Fibroblast of lung (primary cell): ENCODE measurements at places on chromosomes 3 and 15. TPM values are rescaled to one million over a fixed set of nuclear protein-coding genes. Genes with fewer than 3 reads are reported as not detected.

ZNF445 gene
- 7.7 and 9.1 TPM in 2 replicates for total RNA-seq

IGF2BP2 gene
- 26.2 and 46.1 TPM in 2 replicates for total RNA-seq

GOLGA6L7 gene
- total RNA-seq: not detected in 2 replicates

- DNase-seq: no peak
Measured at GRCh38 chr15:35777061-35777460, 231.1 kb upstream of the DPH6 start.

DNA sequence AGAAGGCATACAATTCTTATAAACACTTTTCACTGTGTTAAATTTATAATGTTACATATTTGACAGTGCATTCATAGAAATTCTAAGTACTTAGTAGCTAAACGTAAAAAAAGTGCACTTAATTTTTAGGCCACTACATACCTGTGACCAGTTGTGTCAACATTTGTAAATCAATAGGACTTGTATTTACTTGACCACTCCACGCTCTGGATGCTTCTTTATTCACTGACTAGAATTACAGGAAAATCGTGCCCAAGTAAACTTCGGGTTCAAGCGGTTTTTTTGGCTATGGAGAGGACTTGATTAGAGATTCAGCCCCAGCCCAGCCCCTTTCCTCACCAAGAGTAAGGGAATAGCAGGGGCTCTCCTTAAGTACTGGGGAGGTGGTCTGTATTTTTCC lies 21.8 kb downstream of the WDR53 start:
- DNase-seq: no peak

DNA sequence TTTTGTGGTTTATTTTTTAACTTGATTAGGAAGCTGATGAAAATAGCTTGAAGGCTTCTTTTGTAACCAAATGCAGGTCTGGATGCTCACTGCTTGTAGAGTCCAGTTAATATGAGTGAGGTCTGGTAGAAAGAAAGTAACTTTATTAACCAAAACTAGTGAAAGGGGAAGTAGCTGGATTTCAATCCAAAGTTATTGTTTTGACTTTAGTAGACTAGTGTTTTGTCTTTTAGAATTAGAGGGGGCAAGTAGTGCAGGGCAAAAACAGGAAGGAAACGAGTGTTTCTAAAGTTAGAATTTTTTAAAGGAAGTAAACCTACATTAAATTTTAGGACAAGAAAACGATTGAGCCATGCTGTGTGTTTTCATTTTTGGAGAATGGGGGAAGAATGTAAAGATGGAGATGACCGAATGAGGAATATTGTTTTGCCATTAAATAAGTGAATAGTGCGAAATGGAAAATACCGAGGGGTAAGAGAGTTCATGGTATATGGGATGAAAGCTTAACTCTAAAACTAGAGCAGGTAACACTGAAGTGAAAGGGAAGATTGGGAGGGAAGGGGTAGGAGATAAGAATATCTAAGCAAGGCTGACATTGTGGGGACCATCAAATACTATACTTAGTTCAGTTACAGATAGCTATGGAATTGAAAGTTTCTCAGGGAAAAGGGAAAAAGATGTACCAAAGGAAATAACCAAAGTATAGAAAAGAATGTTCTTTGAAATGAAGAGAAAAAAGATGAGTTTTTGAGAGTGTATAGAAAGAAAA lies 40.0 kb downstream of the USP3 start:
- DNase-seq: no peak

- no peak for DNase-seq
Measured at GRCh38 chr3:124201786-124202185, 209.9 kb upstream of the ROPN1 start.

DNA sequence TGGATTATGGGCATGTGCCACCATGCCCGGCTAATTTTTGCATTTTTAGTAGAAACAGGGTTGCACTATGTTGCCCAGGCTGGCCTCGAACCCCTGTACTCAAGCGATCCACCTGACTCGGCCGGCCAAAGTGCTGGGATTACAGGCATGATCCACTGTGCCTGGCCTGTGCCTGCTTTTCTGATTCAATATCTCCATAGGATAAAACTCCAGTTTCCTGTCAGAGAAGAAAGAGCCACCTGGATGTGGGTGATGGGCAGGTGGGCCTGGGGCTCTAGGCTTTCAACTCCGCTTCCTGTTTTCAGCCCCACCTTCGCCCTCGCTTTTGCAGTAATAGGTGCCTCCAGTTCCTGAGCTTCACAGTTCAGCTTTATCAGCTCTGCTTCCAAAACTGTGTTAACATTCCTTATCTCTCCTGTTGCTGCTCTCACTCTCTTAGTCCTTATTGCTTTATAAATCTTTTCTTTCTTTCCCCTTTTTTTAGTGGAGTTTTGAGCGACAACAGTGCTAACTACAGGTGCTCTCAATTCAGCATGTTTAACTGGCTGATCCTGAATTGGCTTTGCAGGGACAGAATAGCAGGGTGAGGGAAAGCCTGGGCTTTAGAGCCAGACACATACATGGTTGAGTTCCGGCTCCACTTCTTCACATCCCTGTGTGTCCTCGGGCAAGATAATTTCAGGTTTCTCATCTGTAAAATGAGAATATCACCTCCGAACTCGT lies 21.1 kb upstream of the PDE8A start:
- no peak for DNase-seq

DNA sequence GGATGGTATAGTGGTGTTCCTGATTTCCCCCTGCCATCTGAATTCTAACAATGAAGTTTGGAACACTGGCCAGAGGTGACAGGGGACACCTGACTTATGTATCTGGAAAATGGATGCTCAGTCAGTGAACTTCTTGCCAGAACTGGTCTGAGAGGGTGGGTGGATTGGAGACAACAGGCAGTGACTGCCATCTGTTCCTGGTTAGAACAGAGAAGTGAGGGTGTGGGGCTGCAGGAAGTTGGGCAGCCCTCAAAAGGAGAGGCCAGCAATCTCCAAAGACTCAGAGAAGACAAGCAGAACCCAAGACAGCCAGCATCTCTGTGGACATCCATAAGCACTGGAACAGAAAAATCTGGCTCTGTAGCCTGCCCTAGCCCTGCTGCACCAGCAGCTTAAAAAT lies 50.5 kb downstream of the ANP32A start:
- DNase-seq: no peak

DNA sequence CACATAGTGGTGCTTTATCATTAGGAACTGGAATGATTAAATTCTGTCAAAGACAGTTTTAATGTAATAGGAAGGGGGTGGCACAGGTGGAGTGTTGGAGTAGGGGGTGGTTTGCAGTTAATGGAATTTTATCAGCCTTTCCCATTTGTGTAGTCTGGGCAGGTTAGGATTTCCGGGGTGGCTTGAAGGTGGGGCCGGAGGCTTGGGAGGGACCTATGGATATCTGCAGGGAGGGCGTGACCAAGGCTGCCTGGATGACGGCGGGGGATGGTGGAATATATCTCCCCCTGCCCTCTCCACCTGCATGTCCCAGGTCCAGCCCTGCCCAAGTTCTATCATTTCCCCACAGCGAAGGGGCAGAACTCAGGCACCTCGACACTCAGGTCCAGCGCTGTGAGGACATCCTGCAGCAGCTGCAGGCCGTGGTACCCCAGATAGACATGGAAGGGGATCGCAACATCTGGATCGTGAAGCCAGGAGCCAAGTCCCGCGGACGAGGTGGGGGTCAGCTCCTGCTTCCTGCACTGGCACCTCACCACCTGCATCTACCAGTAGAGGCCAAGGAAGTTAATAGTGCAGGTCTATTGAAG lies 15.5 kb downstream of the TTLL3 start:
- DNase-seq: no peak

- no peak for DNase-seq
Measured at GRCh38 chr15:76233921-76234320, 77.3 kb downstream of the ETFA start.

- DNase-seq: no peak
Measured at GRCh38 chr15:74630284-74631086, 14.8 kb downstream of the CLK3 start.
